ENCODE measurements at places on chromosomes 5 and 9.

DNA sequence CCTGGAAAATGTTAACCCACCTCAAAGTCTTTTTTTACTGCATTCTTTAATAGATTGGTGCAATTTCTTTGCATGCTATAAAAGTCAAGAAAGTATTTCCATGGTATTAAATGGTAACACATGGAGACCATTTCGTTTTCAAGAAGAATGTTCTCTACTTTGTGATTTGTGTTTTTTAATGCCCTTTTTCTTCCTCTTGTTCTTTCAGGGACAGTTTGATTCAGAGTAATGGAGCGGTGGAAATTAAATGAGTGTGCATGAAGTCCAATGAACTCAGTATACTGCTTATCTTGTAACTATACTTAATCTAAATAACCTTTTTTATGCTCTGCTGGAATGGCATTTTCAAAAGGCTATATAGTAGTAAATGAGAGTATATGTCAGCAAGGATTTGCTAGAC, 507.0 kb upstream of the CDH6 start:
- H3K4me3 ChIP-seq, result no peak overlapping the region
- no peaks in the 10 kb centered on the region for H3K27me3 ChIP-seq
- H3K4me1 ChIP-seq, result no peaks in the 10 kb centered on the region
- DNase-seq, result no peak
- no peak overlapping the region for H3K27ac ChIP-seq
- H3K36me3 ChIP-seq, result no peaks in the 10 kb centered on the region

DNA sequence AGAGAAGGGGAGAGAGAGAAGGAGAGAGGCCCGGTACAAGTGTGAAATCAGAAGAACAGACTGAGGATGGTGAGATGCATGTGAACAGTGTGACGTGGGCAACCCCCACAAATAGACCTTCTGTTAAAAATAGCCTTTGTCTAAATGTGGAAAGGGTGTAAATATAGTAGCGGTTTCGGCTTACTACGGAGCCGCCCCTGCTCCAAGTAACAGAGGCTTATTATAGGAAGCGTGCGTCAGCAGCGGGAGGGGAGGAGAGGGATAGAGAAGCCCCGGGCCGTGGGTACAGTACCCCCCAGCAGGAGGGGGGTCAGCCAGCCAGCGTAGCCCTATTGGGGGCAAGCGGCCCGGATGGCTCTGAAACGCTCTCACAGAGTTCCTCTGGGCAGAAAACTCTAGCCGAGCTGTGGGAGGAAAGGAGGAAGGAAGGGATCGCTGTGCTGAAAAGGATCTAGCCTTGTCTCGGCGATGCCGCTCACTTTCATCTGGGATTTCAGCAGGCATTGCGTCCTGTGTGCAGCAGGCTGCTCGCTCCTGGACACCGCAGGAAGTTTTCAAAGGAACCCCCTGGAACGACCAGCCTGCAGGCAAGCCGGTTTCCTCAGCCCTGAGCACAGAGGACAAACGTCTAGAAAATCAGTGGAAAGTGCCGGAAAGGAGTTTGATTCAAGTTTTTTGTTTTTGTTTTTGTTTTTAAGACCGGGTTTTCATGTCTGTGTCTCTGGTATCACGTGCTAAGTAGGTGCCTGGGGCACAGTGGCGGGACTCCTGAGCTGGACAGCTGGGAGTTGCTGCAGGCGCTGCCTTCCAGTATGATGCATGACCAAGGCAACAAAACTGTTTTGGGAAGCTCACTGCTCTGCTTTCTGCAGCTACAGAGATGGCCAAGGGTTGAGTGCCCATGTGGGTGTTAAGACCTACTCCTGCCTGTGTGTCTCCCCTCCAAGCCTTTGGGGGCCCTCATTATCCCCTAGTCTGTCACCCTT, 146.6 kb downstream of the SEC61B start:
- peak; percentile 62 for DNase-seq
- peak overlapping the region; percentile 86 for H3K27ac ChIP-seq
- H3K4me3 ChIP-seq, result peak overlapping the region; percentile 31
- H3K27me3 ChIP-seq, result peaks cover 4% of the 10 kb centered on the region
- peaks cover 9% of the 10 kb centered on the region for H3K4me1 ChIP-seq

GRCh38 chr9:116815835-116816234, 128.7 kb downstream of the TRIM32 start:
- H3K4me3 ChIP-seq, result no peak overlapping the region
- H3K4me1 ChIP-seq, result no peaks in the 10 kb centered on the region
- H3K27me3 ChIP-seq, result no peaks in the 10 kb centered on the region
- H3K36me3 ChIP-seq, result no peaks in the 10 kb centered on the region
- H3K27ac ChIP-seq, result no peak overlapping the region

DNA sequence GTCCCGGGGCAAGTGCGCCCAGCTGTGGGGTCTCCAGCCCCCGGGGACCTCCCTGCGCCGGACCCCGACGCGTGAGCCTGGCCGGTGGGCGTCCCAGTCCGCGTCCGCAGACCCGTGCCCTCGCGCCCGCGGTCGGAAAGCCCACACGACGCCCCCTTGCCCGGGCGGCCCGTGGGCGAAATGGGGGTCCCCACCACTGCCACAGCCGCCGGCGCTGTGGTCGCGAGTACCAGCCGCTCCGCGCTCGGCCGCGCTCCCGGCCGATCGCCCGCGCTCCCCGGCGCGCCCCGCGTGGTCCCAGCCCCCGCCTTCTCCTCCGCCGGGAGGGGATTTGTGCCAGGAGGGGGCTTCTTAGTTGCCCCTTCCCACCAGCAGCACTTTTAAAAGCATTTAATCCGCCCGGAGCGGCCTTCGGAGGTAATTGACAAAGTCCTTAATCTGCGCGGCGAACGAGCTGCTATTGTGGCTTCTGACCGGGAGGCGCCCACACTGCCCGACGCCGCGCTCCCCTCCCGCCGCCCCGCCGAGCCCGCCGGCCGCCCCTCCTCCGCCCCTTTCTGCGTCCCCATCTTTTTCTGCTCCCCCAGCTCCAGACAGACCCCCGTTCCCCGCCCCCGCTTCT, 469 bp upstream of the FIBCD1 start:
- H3K27me3 ChIP-seq, result peaks cover 86% of the 10 kb centered on the region
- H3K36me3 ChIP-seq, result no peaks in the 10 kb centered on the region
- H3K4me3 ChIP-seq, result peak overlapping the region; percentile 45
- peaks cover 22% of the 10 kb centered on the region for H3K4me1 ChIP-seq

DNA sequence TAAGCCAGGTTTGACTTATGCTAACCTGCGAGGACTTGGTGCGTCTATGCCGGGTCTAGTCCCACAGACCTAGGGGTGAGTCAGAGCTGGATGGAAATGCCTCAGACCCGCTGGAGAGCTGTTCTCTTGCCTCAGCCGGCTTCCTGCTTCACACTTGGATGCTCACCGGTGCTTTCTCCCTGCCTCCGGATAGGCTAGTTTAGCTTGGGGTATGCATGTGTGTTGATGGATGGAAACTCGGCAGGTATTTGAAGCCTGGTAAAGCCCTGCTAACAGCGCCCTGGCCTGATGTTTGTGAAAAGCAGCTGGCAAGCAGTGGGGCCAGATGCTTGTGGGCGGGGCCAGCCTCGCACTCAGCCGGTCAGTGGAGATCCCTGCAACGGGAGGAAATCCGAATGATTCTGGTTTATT, 29.3 kb downstream of the PRRC2B start:
- H3K36me3 ChIP-seq, result no peaks in the 10 kb centered on the region
- peak overlapping the region; percentile 75 for H3K27ac ChIP-seq
- no peak overlapping the region for H3K4me3 ChIP-seq
- H3K4me1 ChIP-seq, result peaks cover 67% of the 10 kb centered on the region
- DNase-seq, result peak; percentile 52

- H3K27ac ChIP-seq, result no peak overlapping the region
- H3K27me3 ChIP-seq, result no peaks in the 10 kb centered on the region
- no peaks in the 10 kb centered on the region for H3K4me1 ChIP-seq
- no peaks in the 10 kb centered on the region for H3K36me3 ChIP-seq
Measured at GRCh38 chr9:98342098-98342819, 86.8 kb upstream of the TBC1D2 start.

DNA sequence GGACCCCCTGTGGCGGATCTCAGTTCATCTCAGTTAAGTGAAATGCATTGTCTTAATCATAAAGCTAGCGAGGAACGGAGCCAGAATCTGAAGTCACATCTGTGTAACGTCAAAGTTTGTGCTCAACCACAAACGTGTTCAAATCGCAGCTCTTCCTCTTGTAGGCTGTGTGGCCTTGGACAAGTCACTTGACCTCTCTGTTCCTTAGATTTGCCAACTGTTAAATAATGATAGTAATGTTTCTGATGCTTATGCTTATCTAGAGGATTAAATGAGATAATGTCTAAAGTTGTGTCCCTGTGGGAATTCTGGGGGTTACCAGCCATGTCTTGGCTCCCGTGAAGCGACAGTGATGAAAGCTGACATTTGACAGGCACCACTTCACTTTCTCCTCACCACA, 69.2 kb upstream of the NEURL1B start:
- DNase-seq, result no peak
- H3K36me3 ChIP-seq, result no peaks in the 10 kb centered on the region
- no peak overlapping the region for H3K4me3 ChIP-seq
- no peak overlapping the region for H3K27ac ChIP-seq
- H3K27me3 ChIP-seq, result no peaks in the 10 kb centered on the region

DNA sequence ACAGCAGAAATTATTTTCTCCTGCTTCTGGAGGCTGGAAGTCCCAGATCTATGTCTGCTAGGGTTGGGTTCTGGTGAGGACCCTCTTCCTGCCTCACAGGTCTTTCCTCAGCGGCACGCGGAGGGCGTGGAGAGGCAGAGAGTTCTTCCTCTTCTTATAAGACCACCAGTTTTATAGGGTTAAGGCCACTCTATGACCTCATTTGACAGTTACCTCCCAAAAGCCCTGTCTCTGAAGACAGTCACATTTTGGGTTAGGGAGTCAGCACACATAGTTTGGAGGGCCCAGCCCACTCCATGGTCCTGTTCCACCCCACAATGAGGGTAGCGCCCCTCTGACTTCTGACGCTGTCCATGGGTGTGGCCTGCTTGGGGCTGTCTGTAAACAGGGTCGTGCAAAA, 46.7 kb downstream of the TRIP13 start:
- H3K27ac ChIP-seq, result no peak overlapping the region
- H3K4me3 ChIP-seq, result no peak overlapping the region
- H3K36me3 ChIP-seq, result no peaks in the 10 kb centered on the region
- no peak for DNase-seq
- H3K27me3 ChIP-seq, result peaks cover 9% of the 10 kb centered on the region

GRCh38 chr5:126718236-126718868, 58.6 kb upstream of the LMNB1 start:
- H3K27me3 ChIP-seq, result no peaks in the 10 kb centered on the region
- no peak overlapping the region for H3K4me3 ChIP-seq
- no peak for DNase-seq
- no peaks in the 10 kb centered on the region for H3K4me1 ChIP-seq
- H3K27ac ChIP-seq, result no peak overlapping the region

DNA sequence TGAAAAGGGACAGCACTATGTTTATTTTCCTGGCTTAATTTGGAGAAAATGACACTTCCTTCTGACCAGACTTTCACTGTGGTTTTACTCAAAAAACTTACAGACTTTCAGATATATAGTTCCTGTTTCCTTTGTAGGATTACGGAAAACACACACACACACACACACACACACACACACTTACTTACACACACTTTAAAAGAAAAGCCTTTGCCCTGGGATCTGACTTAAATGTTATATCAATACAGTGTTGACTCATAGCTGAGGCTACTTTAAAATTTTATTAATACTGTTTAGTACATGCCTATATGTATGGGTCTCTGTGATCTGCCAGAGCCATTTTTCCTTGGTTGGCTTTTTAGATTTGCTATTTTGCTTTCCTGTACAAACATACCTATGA, 758.3 kb downstream of the DNAH5 start:
- no peak overlapping the region for H3K27ac ChIP-seq
- no peak for DNase-seq
- no peaks in the 10 kb centered on the region for H3K27me3 ChIP-seq
- H3K4me3 ChIP-seq, result no peak overlapping the region

DNA sequence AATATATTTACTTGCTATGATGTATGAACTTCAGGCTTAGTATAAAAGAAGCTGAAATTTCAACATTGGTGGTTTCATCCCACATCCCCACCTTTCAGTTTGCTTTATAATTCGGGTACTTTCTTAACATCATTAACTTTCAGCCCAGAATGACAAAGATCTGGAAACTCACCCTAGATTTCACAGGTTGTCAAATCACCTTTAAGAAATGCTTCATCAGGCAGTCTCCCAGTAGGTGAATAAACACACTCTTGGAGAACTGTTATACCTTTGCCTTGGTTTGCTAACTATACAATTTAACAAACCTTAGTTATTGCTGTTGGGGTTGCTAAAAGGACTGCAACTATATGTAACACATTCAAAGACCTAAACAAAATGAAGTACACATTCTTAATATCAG, 54.4 kb downstream of the MLANA start:
- no peak overlapping the region for H3K27ac ChIP-seq
- no peaks in the 10 kb centered on the region for H3K27me3 ChIP-seq
- DNase-seq, result no peak
- H3K36me3 ChIP-seq, result no peaks in the 10 kb centered on the region
- H3K4me1 ChIP-seq, result peaks cover 22% of the 10 kb centered on the region

DNA sequence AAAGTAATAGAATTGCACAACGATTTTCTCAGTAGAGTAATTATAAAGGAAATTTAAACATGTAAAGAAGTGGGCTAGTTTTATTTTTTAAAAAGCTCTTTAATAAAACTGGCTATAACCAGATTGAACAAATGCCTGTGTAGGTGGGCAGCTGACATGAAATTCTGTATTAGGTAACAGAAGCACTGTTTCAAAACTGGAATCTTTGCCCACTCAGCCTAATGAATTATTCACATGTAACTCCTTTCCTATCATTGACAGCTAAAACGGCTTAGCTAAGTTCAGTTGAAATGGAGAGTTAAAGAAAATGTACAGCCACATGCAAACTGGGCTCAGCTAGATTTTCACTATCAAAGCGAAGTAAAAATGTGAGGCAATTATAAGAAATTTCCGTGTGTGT, 1300.1 kb upstream of the ACO1 start:
- H3K27me3 ChIP-seq, result no peaks in the 10 kb centered on the region
- DNase-seq, result no peak
- H3K4me3 ChIP-seq, result no peak overlapping the region
- H3K36me3 ChIP-seq, result no peaks in the 10 kb centered on the region

DNA sequence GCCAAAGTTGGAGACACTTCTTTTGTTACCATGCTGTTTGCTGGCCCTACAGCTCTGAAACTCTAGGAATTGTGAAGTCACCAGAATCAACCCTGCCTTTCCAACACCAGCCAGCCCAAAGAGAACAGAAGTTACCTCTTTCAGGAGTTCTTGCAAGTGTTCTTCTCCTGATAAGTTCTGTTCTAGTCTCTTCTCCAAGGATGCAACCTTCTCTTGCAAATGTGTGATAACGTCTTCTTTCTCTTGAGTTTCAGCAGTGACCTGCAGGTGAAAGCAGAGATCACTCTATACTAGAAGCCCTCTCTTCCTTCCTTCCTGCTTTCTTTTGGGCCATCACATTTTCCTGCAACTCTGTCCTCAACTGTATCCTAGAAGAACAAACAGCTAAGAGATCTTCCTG, 29.1 kb downstream of the GOLGA1 start:
- no peak for DNase-seq
- H3K4me1 ChIP-seq, result no peaks in the 10 kb centered on the region
- H3K36me3 ChIP-seq, result peaks cover 92% of the 10 kb centered on the region
- no peak overlapping the region for H3K27ac ChIP-seq
- no peak overlapping the region for H3K4me3 ChIP-seq
- H3K27me3 ChIP-seq, result no peaks in the 10 kb centered on the region

- H3K4me3 ChIP-seq, result no peak overlapping the region
- H3K27ac ChIP-seq, result no peak overlapping the region
- H3K36me3 ChIP-seq, result no peaks in the 10 kb centered on the region
- H3K4me1 ChIP-seq, result no peaks in the 10 kb centered on the region
- H3K27me3 ChIP-seq, result no peaks in the 10 kb centered on the region
- DNase-seq, result no peak
Measured at GRCh38 chr9:107694390-107694789, 204.8 kb upstream of the KLF4 start.

GRCh38 chr5:18789218-18789998, 1155.1 kb downstream of the TAF11L14 start:
- no peak overlapping the region for H3K4me3 ChIP-seq
- DNase-seq, result no peak
- H3K27ac ChIP-seq, result no peak overlapping the region
- H3K27me3 ChIP-seq, result no peaks in the 10 kb centered on the region

All from heart right ventricle (tissue), 16 donors.